A549 treated with Mapracorat at 1 μM for 4 hours (cell line): ENCODE measurements at places on chromosomes 2 and 18. TPM values are rescaled to one million over a fixed set of nuclear protein-coding genes. Genes with fewer than 3 reads are reported as not detected.

Gene CTLA4
- not detected in 5 replicates for total RNA-seq

Gene NEU2
- total RNA-seq, result not detected in 5 replicates

Gene POU3F3
- total RNA-seq, result 0.04 to 0.08 TPM in 2 of 5 replicates, not detected in the others

Gene SRD5A2
- 0.03 to 0.04 TPM (median 0.03 TPM) in 3 of 5 replicates, not detected in the others for total RNA-seq

Gene TEX44
- not detected in 5 replicates for total RNA-seq

Gene MALT1
- 7.9 to 10.6 TPM (median 9.1 TPM) in 5 replicates for total RNA-seq

Gene FTCDNL1
- total RNA-seq, result 2.8 to 3.5 TPM (median 2.9 TPM) in 5 replicates

Gene TIA1
- 36.2 to 53.9 TPM (median 48.7 TPM) in 5 replicates for total RNA-seq

Gene COLEC12
- total RNA-seq, result 0.03 to 0.11 TPM (median 0.06 TPM) in 5 replicates

Gene IL36RN
- total RNA-seq, result 0.07 to 0.21 TPM in 2 of 5 replicates, not detected in the others

Gene EFEMP1
- 31.2 to 57.5 TPM (median 41.7 TPM) in 5 replicates for total RNA-seq

Gene FHL2
- total RNA-seq, result 56.6 to 75.1 TPM (median 62.8 TPM) in 5 replicates

Gene LINC00305
- not detected in 5 replicates for total RNA-seq

Gene DNAH7
- total RNA-seq, result 0.84 to 1.3 TPM (median 1.0 TPM) in 5 replicates

Gene MYO7B
- total RNA-seq, result 0.09 to 0.24 TPM (median 0.14 TPM) in 5 replicates

Gene STAT4
- total RNA-seq, result 3.0 to 4.5 TPM (median 4.1 TPM) in 5 replicates

Gene IL37
- not detected in 5 replicates for total RNA-seq

Gene FAM228A
- total RNA-seq, result not detected in 5 replicates

Gene IFIH1
- 0.81 to 1.4 TPM (median 0.99 TPM) in 5 replicates for total RNA-seq

Gene KATNAL2
- 1.3 to 2.4 TPM (median 1.8 TPM) in 5 replicates for total RNA-seq

Gene IGFBP5
- total RNA-seq, result 0.08 to 0.25 TPM (median 0.20 TPM) in 5 replicates

Gene GULP1
- 25.8 to 41.3 TPM (median 29.9 TPM) in 5 replicates for total RNA-seq
